ENCODE measurements at places on chromosomes 1 and 21.
A peak's percentile ranks its signal among the peaks of the same experiment; 100 is the strongest.

DNA sequence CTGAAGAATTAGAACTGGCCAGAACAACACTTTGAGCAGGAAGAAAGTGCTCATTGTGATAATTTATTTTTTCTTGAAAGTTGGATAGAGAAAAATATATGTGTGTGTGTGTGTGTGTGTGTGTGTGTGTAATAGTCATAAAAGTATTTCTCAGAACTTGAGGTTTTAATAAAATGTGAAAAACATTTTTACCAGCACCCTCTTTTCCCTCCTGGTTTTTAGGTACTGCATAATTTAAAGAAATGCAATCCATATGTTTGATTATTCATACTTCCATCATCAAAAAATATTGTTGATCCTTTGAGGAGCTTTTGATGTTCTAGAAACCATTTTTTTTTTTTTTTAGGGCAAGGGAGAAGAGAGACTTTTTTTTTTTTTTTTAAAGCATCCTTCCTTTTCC is 66.8 kb upstream of the JUN start:
- DNase-seq = no peak

DNA sequence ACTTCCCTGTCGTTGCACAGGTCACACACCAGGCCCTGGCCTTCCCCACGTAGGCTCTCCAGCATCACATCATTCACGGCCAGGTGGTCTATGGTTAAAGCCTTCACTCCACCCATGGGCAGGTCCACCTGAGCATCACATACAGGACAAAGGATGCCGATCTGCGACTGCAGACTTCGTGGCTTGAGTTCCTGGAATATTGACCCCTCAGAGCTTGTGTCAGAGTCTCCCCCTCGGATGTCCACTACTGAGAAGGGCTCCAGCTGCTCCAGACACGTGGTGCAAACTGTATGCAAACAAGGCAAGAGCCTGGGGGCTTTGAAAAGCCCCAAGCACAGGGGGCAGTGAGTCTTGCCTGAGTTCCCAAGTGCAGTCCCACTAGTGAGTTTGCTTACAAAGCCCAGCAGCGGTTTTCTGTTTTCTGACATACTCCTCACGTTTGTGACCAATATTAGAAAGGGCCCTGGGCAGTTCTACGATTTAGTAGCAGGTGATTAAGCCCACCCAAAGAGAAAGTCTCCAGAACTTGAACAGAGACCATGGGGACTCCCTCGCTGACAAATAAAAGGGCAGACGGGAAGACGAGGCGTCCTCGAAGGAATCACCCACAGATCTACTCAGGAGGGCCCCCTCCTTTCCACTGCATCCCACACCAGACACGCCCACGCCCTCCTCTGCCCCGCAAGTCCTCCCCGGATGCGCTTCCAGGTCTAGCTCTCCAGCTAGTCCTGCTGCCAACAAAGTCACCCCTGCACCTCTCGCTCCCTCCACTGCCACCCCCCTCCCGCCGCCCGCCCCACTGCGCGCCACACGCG is 568 bp downstream of the TRIM45 start:
- no peak for DNase-seq

GRCh38 chr1:38137164-38137563 is 90.6 kb upstream of the POU3F1 start:
- DNase-seq = no peak

DNA sequence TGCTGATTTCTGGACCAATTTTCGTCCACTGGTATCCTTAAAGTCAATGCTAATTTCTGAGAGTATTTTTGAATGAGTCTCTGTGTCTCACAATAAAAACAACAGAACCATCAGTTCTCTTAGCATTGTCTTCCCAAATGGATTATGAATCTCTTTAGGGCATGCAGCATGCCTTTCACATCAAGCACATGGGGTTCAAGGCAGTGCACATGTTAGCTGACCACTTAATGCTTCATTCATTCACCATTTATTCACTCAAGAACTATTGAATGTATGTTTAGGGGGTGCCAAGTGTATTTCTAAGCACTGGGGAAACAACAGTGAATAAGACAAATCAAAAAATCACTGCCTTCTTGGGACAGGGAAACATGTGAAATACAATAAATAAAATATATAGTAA is 126.7 kb upstream of the SLC44A3 start:
- DNase-seq = no peak

DNA sequence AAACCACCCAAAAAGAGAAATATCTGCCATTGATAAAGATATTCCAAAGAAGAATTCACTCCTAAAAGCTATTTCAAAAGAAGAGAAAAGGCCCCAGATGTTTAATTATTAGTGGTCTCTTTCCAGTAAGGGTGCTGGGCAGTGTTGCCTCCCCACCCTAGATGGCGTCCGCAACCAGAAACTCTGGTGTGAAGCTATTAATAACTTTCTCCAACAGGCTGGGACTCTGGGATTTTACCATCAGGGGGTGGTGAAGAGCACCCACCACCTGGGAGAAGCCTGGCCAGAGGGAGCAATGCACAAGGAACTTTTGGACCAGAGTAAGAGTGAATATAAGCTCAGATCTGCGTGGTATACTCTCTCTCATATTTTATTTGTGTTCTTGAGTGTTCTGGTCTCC is 115.4 kb upstream of the TIAM1 start:
- DNase-seq = no peak

DNA sequence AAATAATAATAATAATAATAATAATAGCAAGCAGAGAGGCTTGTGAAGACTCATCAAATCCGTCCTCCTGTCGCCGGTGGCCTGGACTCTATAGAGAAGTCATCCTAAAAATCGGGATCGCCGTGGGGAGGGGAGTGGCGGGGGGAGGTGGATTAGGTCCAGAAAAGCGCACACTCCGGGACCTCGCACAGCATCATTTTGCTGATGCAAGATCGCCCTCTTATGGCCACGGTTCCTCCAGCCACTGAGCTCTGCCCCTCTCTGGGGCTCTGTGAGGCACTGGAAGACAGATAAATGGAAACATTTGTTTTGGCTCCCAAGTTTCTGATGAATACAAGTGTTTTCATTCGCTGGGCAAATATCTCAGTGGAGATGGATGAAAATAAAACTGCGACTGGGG is 612.0 kb downstream of the MATN1 start:
- peak; percentile 16 for DNase-seq

DNA sequence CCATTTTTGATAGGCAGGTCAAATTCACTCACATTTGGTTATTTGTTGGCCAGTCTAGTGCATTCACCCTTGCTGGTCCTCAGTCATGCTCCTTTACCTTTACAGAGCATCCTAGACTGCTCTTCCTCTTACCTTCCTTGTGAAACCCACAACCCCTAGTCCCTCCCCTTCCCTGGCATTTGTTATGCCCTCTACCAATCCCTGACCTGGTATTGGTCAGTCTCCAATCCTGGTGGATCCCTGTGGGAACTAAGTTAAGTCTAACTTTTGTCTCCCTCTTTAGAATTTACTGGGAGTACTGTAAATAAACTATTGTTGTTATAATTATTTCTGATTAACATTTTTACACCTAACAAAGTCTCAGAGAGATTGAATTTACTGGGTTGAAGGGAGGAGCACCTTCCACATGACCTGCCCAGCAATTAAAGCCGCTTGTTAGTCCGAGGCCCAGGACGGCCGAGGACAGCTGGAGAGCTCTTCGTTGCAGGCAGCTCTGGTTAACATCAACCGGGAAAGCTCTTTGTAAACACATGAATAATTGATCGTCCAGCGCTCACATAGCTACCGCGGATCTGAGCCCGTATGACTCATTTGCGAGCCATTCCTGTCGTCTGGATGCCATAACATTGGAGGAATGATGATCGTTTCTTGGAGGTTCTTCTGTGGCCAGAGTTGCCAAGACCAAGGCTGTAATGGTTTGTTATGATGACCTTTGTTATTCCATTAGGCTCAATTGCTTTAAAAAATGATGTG is 31.9 kb downstream of the MTARC1 start:
- no peak for DNase-seq

DNA sequence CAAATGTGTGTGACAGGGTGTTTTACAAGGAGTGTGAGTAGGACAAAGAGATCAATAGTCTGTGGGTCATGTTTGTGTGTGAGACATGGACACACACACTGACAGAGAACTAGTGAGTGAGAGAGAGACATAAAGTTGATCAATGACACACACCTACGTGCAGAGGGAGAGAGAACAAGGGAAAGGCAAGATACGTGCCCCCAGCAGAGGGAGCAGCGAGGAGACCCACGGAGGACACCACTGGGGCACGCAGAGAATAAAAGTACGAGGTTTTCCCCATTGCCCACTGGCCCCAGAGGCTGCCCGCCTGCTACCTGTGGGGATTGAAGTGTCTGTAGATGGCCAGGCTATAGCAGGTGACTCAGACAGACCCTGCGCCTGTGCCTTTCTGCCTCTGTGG is 130.2 kb upstream of the CSF3R start:
- DNase-seq = no peak

DNA sequence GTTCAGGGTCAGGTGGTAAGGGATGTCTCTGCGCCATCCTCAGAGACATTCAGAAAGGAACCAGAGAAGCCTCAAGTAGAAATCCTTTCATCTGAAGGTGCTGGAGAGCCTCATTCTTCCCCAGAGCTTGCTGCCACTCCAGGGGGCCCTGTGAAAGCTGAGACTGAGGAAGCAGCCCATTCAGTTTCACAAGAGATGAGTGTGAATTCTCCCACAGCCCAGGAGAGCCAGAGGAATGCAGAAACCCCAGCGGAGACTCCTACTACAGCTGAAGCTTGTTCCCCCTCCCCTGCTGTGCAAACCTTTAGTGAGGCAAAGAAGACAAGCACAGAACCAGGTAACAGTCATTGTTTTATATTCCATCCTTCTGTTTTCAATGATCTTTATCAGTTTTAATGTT is 38.7 kb downstream of the ZBTB40 start:
- DNase-seq = no peak

DNA sequence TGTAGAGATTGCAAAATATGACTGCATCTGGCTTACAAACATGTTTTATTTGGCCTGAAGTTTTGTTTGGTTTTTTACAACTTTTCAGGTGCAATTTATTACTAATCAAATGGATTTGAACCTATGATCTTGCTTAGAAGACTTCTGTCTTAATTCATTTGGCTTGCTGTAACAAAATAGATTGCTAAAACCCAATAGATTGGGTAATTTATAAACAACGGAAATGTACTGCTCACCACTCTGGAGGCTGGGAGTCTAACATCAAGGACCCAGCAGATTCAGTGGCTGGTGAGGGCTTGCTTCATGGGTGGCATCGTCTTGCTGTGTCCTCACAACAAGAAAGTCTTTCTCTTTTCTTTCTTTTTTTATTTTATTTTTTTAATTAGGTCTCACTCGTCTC is 72.9 kb downstream of the LBR start:
- no peak for DNase-seq

- no peak for DNase-seq
Measured at GRCh38 chr21:41973861-41974751, 20.3 kb upstream of the C2CD2 start.

GRCh38 chr1:53369034-53369750 is 41.3 kb upstream of the LRP8 start:
- no peak for DNase-seq

- no peak for DNase-seq
Measured at GRCh38 chr1:220673921-220674320, 16.2 kb upstream of the C1orf115 start.

GRCh38 chr1:26555550-26555981 is 26.0 kb downstream of the RPS6KA1 start:
- no peak for DNase-seq

GRCh38 chr1:199302554-199302953 is 663.7 kb downstream of the PTPRC start:
- no peak for DNase-seq

- no peak for DNase-seq
Measured at GRCh38 chr21:20639026-20639425, 359.2 kb upstream of the NCAM2 start.

DNA sequence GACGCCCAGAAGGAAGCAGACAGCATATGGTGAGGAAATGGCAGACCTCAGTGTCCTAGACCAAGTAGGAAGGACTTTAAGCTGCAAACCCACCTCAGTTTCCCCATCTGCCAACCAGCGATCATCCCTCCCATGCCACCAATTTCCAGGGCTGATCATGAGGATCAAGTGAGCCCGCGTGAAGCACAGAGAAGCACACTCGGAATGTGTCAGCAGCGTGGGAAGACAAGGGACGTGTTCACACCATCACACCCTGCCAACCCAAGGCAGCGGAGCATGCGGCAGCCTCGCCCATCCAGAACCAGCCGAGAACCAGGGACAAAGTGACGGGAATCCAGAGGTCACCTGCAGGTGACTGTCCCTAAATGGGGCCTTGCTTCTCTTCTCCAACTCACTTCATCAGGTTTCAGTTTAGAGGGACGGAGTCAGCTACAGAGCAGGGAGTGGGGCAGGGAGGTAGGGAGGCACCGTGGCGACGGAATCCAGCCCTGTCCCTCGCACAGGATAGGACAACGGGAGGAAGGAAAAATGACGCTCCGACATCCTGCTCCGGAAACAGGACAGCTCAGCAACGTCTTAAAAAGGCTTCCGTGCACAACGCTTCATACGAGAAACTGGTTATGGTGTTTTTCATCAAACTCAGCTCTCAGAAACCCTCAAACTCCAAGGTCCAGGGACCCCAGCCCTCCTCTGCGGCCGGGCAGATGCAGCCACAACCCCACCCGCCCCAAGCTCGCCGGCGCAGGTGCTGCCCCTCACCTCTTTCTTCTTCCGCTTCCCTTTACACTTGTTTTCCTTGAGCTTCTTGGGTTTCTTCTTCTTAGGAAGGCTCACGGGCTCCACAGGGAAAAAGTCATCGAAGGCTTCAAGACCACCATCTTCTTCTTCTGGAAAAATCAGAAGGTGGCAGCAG is 12.5 kb downstream of the CHD5 start:
- DNase-seq = no peak

- DNase-seq = no peak
Measured at GRCh38 chr21:31555741-31556191, 103.7 kb upstream of the SOD1 start.

DNA sequence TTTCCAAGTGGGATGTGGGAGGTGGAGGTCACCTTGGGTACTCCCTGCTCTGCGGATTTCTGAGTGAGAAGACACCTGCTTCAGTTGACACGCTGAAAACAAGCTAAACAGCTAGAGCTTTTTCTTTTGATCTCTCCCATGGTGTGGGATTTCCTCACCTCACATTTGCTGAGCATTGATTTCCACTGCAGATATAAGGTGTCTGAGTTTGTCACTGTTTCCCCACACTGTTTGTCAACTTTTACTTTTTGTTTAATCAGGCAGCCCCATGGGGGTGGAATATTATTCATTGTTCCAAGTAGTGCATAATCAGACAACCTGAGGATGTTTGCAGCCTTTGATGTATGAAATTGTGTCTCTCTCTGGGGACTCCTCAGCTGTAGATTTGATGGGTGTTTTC is 49.5 kb downstream of the FASLG start:
- no peak for DNase-seq

GRCh38 chr1:193658081-193658480 is 471.7 kb upstream of the B3GALT2 start:
- no peak for DNase-seq

GRCh38 chr1:40758004-40758403 is 25.6 kb upstream of the KCNQ4 start:
- DNase-seq = no peak

- no peak for DNase-seq
Measured at GRCh38 chr1:199837321-199837720, 190.2 kb upstream of the NR5A2 start.

- DNase-seq = no peak
Measured at GRCh38 chr1:36305915-36306209, 306 bp upstream of the SH3D21 start.

GRCh38 chr1:41642922-41643821 is 158.7 kb upstream of the EDN2 start:
- DNase-seq = no peak
